ENCODE measurements at places on chromosomes 3 and 15.

- DNase-seq = no peak
Measured at GRCh38 chr3:195366200-195366925, 76.5 kb downstream of the ACAP2 start.

GRCh38 chr3:186691676-186692075 lies 25.5 kb upstream of the KNG1 start:
- DNase-seq = no peak

- DNase-seq = no peak
Measured at GRCh38 chr15:69848096-69848495, 249.6 kb downstream of the TLE3 start.

DNA sequence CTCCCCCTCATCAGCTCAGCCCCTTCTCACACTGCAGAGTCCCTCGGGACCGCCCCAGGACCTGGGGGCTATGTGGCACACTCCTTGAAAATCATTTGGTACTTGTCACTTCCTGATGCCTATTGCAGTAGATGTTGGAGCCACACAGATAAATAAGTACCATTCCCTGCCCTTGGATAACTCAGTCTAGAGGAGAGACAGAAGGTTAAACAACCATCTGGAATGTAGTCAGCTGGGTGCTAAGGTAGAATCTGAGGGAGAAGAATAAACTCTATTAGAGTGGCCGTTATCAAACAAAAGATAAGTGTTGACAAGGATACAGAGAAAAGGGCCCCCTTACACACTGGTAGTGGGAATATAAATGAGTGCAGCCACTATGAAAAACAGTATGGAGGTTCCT lies 112.3 kb upstream of the NR2E3 start:
- no peak for DNase-seq

GRCh38 chr3:166270429-166270828 lies 433.2 kb upstream of the BCHE start:
- no peak for DNase-seq

DNA sequence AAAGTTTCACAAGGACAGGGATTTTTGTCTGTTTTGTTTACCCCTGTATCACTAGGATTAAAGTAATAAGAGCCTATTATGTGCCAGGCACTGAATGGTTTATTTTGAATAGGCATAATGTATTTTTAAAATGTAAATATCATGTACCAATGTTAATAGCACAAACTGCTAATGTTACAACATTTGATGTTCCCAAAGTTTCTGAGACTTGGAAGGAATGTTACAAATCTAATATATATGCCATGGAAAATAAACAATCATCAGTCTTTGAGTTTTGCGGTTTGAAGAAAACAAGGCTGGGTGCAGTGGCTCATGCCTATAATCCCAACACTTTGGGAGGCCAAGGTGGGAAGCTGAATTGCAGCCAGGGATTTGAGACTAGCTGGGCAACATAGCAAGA lies 159.4 kb downstream of the CDIN1 start:
- DNase-seq = no peak

- DNase-seq = no peak
Measured at GRCh38 chr15:68778876-68779275, 41.8 kb downstream of the ANP32A start.

GRCh38 chr3:194395212-194395611 lies 3.9 kb downstream of the GP5 start:
- no peak for DNase-seq
